ENCODE measurements at places on chromosomes 2 and 18.

DNA sequence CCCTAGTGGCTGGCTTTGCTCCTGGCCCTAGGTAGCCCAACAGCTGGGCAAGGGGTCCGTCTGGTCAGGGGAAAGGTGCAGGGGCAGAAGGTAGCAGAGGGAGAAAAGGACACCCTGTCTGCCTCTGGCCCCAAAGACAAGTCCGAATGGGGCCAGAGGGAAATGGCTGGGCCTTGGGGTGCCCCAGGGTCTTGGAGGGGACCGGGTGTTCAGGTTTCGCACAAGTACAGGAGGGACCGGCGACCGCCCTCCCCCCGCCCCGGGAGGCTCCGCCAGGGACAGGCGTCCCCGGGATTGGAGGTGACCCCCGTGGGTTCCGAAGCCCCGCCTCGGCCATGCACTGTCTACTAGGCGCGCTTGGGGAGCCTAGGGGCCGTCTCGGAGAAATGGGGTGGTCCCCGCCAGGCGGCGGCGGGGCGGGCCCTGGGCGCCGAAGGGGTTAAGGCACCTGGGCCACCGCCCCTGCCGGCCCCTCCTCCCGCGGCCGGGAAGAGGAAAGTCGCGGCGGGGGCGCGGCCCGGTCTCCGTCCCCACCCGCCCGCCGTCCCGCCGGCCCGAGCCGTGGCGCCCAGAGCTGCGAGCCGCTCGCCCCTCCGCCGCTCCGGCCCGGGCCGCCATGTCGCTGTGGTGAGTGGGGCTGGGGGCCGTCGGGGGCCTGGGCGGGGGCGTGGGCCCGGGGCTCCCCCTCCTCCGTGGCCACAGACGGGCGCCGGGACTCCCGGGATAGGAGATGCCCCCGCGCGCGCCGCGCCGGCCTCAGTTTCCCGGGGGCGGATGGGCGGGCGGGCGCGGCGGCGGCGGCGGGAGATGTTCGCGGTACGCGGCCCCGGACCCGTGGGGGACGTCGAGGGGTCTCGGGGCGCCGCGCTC is at the start of gene B3GNT7:
TSS of gene B3GNT7 (plus strand) at position 523 of the 870 bp plus-strand sequence. CDS start at position 617, 94 bp downstream.
- peaks cover 11% of the 10 kb centered on the region for H3K4me1 ChIP-seq
- H3K36me3 ChIP-seq = no peaks in the 10 kb centered on the region
- peaks cover 26% of the 10 kb centered on the region for H3K27me3 ChIP-seq

DNA sequence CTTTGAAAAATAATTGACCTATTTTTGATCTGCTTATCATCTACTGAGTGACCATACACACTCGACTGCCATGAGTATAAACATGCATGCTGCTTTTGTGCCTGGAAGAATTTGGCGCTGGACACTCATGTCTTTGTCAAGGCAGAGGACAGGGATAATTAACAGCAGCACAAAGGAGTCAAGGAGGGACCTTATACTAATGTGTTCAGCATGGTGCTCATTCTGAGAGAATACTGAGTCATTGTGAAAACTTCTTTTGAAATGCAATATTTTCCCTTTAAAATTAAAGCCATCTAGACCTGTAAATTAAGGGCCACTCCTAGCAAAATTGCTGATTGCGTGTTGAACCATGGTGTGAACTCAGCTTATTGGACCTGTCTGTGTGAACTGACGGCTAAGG is 116.3 kb downstream of the ZNF532 start:
- no peak for DNase-seq
- no peak overlapping the region for H3K4me3 ChIP-seq
- no peaks in the 10 kb centered on the region for H3K4me1 ChIP-seq
- no peak overlapping the region for H3K27ac ChIP-seq
- no peaks in the 10 kb centered on the region for H3K27me3 ChIP-seq
- H3K36me3 ChIP-seq = no peaks in the 10 kb centered on the region

DNA sequence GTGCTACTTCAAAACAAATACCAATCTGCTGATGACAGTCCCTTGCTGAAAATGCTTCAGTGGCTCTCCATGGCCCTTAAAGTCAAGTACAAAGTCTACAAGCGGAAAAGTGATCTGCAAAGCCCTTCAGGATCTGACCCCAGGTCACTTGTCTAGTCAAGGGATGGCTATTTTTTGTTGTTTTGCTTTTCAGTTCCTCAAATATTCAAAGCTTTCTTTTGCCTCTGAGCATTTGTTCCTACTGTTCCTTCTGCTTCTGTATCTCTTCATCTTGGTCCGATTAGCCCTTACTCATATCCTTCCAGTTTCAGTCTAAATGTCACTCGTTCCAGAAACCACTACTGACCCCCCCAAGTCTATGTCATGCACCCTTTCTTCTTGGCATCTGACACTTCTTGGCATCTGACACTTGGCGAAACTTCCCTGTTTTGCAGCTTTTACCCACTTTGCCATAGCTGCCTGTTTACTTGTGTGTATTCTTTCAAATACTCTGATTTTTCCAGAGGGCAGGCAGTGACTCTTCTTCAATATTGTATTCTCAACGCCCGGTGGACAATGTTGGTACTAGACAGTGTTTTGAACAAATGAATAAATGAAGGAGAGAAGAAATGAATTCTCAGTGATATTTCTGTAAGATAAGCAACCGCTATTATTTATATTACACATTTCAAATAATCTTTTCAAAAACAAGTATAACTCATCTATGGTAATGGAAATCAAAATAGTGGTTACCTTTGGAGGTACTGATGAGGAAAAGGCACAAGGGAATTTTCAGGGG is 175.9 kb upstream of the FN1 start:
- H3K27ac ChIP-seq = no peak overlapping the region
- no peaks in the 10 kb centered on the region for H3K4me1 ChIP-seq
- no peak overlapping the region for H3K4me3 ChIP-seq
- H3K27me3 ChIP-seq = no peaks in the 10 kb centered on the region

DNA sequence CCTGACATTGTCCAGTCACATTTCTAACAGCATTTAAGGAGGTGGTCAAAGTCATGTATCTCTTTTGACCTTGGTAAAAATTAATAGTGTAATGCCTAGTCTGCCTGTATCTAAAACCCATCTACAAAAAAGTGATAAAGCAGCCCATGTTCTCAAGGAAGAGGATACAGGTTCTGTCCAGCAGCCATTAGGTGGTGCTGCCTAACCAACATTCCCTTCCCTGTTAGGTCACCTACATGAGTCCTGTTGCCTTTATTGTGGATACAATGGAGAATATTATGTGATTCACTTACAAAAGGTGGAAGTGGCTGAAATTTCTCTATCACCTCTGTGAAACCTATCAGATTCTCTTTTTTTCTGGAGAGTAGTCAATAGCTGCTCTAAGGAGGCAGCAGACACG is 52.5 kb downstream of the AQP4 start:
- DNase-seq = no peak
- no peak overlapping the region for H3K27ac ChIP-seq
- H3K4me3 ChIP-seq = no peak overlapping the region
- no peaks in the 10 kb centered on the region for H3K4me1 ChIP-seq
- H3K36me3 ChIP-seq = no peaks in the 10 kb centered on the region

GRCh38 chr2:30115141-30115980 is 31.4 kb upstream of the YPEL5 start:
- no peak overlapping the region for H3K4me3 ChIP-seq
- H3K4me1 ChIP-seq = no peaks in the 10 kb centered on the region
- no peaks in the 10 kb centered on the region for H3K27me3 ChIP-seq
- no peaks in the 10 kb centered on the region for H3K36me3 ChIP-seq

- DNase-seq = no peak
- H3K36me3 ChIP-seq = peaks cover 37% of the 10 kb centered on the region
- peaks cover 22% of the 10 kb centered on the region for H3K4me1 ChIP-seq
- no peak overlapping the region for H3K4me3 ChIP-seq
Measured at GRCh38 chr2:197174539-197175094, 136.0 kb downstream of the ANKRD44 start.

- no peak overlapping the region for H3K4me3 ChIP-seq
- no peaks in the 10 kb centered on the region for H3K4me1 ChIP-seq
- DNase-seq = no peak
- H3K27me3 ChIP-seq = peaks cover 10% of the 10 kb centered on the region
Measured at GRCh38 chr2:9230051-9230802, 23.6 kb downstream of the ASAP2 start.

- H3K4me3 ChIP-seq = no peak overlapping the region
- DNase-seq = no peak
- H3K4me1 ChIP-seq = peaks cover 6% of the 10 kb centered on the region
- H3K27ac ChIP-seq = no peak overlapping the region
- no peaks in the 10 kb centered on the region for H3K27me3 ChIP-seq
Measured at GRCh38 chr2:101173707-101174295, 22.6 kb upstream of the TBC1D8 start.

DNA sequence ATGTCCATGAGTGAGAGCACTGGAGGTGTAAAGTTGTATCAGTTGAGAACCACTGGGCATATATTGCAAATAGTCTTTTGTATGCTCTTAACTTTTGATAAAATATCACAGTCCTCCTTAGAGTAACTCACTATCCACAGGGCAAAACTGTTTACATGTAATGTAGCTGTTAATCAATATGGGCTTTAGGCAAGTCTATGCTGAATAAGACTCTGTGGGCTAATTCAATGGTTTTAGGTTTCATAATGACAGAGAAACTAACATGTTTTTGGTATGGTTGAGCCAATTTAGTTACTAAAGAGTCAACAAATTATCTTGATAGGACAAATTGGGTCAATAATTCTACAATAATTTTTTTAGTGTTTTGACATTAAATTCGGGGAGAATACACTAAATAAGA is 1134.9 kb upstream of the FAM98A start:
- H3K36me3 ChIP-seq = no peaks in the 10 kb centered on the region
- H3K27me3 ChIP-seq = no peaks in the 10 kb centered on the region
- no peak overlapping the region for H3K4me3 ChIP-seq
- no peak for DNase-seq
- no peaks in the 10 kb centered on the region for H3K4me1 ChIP-seq

DNA sequence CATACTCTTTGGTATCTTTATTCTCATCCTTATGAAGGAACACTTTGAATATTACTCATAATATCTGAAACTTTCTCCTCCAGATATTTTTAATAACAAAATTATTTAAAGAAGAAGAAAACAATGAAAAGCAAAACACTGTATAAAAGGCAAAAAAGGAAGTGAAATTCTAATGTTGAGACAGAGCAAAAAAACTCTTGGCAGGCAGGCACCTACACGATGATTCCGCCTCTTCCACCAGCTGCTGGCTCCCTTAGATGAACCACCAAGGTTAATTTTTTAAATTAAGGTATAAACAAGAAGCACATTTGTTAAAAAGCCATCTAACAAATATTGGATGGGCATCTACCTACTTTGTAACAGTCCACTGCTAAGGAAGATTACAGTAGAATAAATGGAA is 434.7 kb downstream of the EPHA4 start:
- H3K4me3 ChIP-seq = no peak overlapping the region
- no peaks in the 10 kb centered on the region for H3K36me3 ChIP-seq
- DNase-seq = no peak
- no peaks in the 10 kb centered on the region for H3K27me3 ChIP-seq
- no peaks in the 10 kb centered on the region for H3K4me1 ChIP-seq

GRCh38 chr2:119024152-119024551 is 82.2 kb downstream of the MARCO start:
- H3K4me1 ChIP-seq = no peaks in the 10 kb centered on the region
- H3K36me3 ChIP-seq = no peaks in the 10 kb centered on the region
- no peak overlapping the region for H3K27ac ChIP-seq
- no peak for DNase-seq

- H3K4me3 ChIP-seq = peak within 1 kb of the TSS; percentile 80
- H3K27ac ChIP-seq = peak within 1 kb of the TSS; percentile 69
- H3K27me3 ChIP-seq = no peaks in the 10 kb centered on the region
- H3K4me1 ChIP-seq = peaks cover 65% of the 10 kb centered on the region
Measured at GRCh38 chr2:96869822-96870625, at the start of gene SEMA4C. Gene SEMA4C (minus strand): TSS chr2:96870080. CDS start chr2:96867886, 2,194 bp downstream.

- no peak for DNase-seq
- H3K27ac ChIP-seq = no peak overlapping the region
- H3K4me1 ChIP-seq = peaks cover 25% of the 10 kb centered on the region
- H3K36me3 ChIP-seq = no peaks in the 10 kb centered on the region
- H3K27me3 ChIP-seq = no peaks in the 10 kb centered on the region
Measured at GRCh38 chr2:88622307-88622706, 5.0 kb downstream of the EIF2AK3 start.

DNA sequence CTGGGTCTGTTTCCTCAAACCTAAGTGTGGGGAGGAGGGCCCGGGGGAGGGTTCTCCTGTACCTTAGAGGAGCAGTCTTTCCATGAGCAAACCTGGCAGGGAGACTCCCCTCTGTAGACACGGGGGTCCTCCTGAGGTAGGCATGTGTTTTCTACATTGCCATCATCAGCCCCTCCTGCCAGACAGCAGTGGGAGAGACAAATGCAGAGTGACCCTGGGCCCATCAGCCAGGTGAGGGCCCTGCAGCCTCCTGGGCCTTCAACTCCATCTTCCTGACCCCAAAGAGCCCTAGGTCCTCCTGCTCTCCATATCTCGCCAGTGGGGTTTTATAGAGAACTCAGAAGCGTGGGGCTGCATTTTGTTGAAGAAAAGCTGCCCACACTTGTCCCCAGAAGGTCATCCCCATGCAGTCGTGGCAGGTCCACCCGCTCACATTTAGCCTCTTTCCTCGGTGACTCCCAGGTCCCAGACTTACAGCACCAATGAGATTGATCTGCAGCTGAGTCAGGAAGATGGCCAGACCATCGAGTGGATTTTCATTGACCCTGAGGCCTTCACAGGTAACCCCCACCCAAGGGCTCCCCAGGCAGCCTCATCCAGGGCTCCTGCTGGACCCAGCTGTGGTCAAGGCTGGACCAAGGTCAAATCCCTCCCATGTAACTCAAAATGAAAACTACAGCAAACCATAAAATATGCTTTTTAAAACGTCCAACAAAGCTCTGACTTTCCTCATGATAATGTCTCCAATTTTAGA is 2.6 kb downstream of the CHRNG start:
- no peak for DNase-seq
- H3K27ac ChIP-seq = no peak overlapping the region
- H3K4me1 ChIP-seq = peaks cover 13% of the 10 kb centered on the region
- no peaks in the 10 kb centered on the region for H3K27me3 ChIP-seq

DNA sequence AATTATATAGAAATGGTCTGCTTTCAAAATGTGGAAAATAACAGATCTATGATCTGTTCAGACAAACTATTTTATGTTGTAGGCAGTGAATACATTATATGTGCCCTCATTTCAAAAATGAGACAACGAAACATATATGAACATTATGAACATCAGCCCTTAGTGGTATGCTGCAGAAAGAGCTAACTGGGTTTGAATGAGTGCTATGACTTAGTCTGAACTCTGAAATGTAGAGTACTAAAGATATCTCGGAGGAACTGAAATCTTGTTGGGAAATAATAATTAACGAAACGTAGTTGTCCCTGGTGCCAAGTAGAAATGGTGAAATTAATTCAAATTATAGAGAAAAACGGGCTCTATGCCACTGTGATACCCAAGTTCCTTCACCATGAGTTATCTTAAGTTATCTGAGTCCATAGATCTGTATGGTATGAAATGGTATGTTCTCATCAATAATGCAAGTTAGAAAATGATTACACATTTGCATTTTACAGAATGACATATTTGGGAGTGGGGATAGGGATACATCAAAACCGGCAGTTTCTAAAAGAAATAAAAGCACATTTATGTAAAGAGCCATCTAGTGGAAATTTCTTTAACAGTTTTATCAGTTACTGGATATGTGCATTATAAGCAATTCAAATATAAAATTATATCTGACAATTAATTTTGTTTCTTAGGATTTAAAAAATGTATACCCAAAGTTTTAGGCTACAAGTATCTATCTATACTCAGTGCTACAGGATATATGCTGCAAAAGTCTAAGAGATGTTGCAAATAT is 26.7 kb downstream of the STARD6 start:
- no peak for DNase-seq
- no peaks in the 10 kb centered on the region for H3K27me3 ChIP-seq
- H3K4me1 ChIP-seq = no peaks in the 10 kb centered on the region
- no peaks in the 10 kb centered on the region for H3K36me3 ChIP-seq
